ENCODE measurements at places on chromosomes 2 and 18. TPM values are rescaled to one million over a fixed set of nuclear protein-coding genes. Genes with fewer than 3 reads are reported as not detected.

DNA sequence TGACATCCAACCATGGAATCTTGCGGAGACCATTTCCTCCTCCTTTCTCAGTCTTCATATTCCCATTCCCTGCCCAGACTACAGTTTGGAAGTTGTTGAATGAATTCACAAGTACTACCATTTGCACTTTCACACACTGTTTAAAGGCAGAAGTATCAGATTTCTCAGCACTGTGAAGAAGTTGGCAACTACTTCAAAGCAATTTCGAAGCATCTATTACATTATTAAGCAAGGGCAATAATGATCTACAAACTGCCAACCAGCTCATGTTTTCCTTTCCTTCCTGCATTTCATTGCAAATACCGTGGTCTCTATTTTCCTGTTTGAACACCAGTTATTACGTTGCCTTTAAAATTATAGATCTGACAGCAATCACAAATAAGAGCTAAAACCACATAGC, 105.5 kb downstream of the IRS1 start:
- no peak for DNase-seq

DNA sequence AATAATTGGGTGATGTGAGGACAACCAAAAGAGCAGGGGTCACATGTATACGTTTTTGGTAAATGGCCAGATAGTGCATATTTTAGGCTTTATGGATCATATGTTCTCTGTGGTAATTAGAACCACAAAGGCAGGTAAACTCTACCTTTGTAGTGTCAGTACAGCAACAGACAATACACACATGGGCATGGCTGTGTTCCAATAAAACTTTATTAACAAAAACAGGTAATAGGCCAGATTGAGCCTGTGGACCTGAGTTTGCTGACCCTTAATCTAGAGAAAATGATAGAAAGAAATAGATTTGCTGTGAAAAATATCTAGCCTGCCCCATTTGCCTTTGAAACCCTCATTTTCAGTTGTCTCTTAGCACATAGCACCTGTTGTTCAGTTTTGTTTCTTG, 177.2 kb upstream of the CXCR4 start:
- DNase-seq = no peak

- DNase-seq = no peak
Measured at GRCh38 chr2:105864262-105864661, 119.5 kb downstream of the NCK2 start.

GRCh38 chr2:191643429-191643828, 34.5 kb upstream of the NABP1 start:
- DNase-seq = no peak

GRCh38 chr2:158712791-158713522, 82.2 kb upstream of the DAPL1 start:
- DNase-seq = no peak

The CIB4 gene
- total RNA-seq = not detected

- DNase-seq = no peak
Measured at GRCh38 chr2:100520224-100520623, 42.6 kb upstream of the PDCL3 start.
